ENCODE measurements at places on chromosomes 1 and 21. TPM values are rescaled to one million over a fixed set of nuclear protein-coding genes. Genes with fewer than 3 reads are reported as not detected.

DNA sequence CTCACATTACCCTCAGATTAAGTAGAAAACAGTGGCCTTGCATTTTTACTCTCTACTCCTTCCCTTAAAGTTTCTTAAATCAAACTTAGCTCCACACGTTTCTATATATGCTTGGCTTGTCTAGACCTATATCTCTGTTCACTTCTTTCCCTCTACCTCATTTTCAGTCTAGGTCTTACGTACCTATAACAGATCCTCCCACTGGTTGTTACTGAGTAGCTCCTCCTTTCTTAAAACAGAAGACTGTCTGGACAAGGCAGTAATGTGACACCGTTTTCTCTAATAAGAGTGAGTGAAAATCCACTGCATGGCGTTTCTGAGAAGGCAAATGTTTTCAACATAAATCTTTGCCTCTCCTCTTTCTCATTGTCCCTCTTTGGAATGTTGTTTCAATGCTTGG lies 211.7 kb upstream of the POGK start:
- no peak for DNase-seq

The CNR2 gene
- not detected for total RNA-seq

GRCh38 chr1:218492874-218493273 lies 147.7 kb downstream of the TGFB2 start:
- DNase-seq, result no peak

DNA sequence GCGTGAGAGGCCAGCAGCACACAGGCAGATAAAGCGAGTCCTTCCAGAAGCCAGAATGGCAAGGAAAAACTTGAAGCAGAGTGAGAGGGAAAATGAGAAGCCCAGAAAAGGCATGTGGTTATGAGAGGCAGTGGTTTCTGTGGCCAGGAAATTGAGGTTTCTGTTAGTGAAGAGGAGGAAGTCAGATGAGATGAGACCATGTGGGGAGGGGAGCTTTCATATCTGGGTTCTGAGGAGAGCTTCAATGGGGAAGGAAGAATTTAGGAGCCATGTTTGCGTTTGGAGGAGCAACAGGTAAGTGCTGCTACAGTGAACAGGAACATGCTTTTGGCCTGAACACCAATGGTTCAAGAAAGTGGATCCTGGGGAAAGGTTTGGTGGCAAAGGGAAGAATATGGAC lies 6.1 kb upstream of the CD1A start:
- DNase-seq, result no peak

Measured in thoracic aorta (tissue), 2 donors.